Pancreas (tissue), 10 donors: ENCODE measurements at places on chromosomes 11 and 22. TPM values are rescaled to one million over a fixed set of nuclear protein-coding genes. Genes with fewer than 3 reads are reported as not detected.

LDHAL6A gene
- not detected for polyA plus RNA-seq

XKR3 gene
- not detected for polyA plus RNA-seq

PLEKHA7 gene
- 21.3 TPM for polyA plus RNA-seq

SCGB1D2 gene
- not detected for polyA plus RNA-seq

TRIM6 gene
- 1.1 TPM for polyA plus RNA-seq

CXCR5 gene
- 0.11 TPM for polyA plus RNA-seq

NOX4 gene
- 0.33 TPM for polyA plus RNA-seq

FDXACB1 gene
- polyA plus RNA-seq = 1.6 TPM

GALNT18 gene
- polyA plus RNA-seq = 4.7 TPM

C11orf91 gene
- polyA plus RNA-seq = 0.31 TPM

APOA1 gene
- 3.5 TPM for polyA plus RNA-seq

DNHD1 gene
- 11.2 TPM for polyA plus RNA-seq

TNNI2 gene
- 57.4 TPM for polyA plus RNA-seq

RAPSN gene
- 0.92 TPM for polyA plus RNA-seq

ACR gene
- 0.92 TPM for polyA plus RNA-seq

LSP1 gene
- polyA plus RNA-seq = 8.6 TPM

DDI1 gene
- polyA plus RNA-seq = not detected

MMP13 gene
- not detected for polyA plus RNA-seq

MS4A7 gene
- polyA plus RNA-seq = 1.9 TPM

ARFGAP2 gene
- polyA plus RNA-seq = 73.1 TPM

LRFN4 gene
- polyA plus RNA-seq = 3.9 TPM

RAG2 gene
- not detected for polyA plus RNA-seq

LIF gene
- 2.7 TPM for polyA plus RNA-seq

FGF19 gene
- polyA plus RNA-seq = not detected

PARVG gene
- polyA plus RNA-seq = 3.1 TPM

APOL5 gene
- polyA plus RNA-seq = not detected

MCHR1 gene
- polyA plus RNA-seq = not detected

KIAA0930 gene
- 18.1 TPM for polyA plus RNA-seq

CCDC15 gene
- polyA plus RNA-seq = 0.23 TPM
